ENCODE measurements at places on chromosomes 4 and X.

DNA sequence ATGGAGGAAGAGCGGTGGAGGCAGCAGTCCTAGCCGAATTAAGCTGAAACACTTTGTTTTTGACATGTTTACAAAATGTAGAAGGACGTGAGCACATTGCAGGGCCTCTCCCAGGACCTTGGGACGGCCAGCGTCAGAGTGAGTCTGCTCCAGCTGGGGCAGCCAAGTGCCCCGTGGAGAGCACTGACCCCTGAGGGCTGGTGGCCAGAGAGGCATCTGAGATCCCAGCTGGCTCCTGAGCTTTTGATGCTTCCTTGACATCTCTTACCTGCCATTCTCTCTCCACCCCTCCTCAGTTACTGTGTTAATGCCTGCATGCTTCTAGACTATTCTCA lies 24.7 kb downstream of the NAT8L start:
- no peak for DNase-seq

- DNase-seq = no peak
These were observed 1535.3 kb upstream of the PCDH10 start for GRCh38 chr4:131613824-131614216.

GRCh38 chr4:169080981-169081380 lies 70.9 kb upstream of the CBR4 start:
- no peak for DNase-seq

- DNase-seq = no peak
These were observed 1730.3 kb upstream of the TENM3 start for GRCh38 chr4:180512801-180513475.

DNA sequence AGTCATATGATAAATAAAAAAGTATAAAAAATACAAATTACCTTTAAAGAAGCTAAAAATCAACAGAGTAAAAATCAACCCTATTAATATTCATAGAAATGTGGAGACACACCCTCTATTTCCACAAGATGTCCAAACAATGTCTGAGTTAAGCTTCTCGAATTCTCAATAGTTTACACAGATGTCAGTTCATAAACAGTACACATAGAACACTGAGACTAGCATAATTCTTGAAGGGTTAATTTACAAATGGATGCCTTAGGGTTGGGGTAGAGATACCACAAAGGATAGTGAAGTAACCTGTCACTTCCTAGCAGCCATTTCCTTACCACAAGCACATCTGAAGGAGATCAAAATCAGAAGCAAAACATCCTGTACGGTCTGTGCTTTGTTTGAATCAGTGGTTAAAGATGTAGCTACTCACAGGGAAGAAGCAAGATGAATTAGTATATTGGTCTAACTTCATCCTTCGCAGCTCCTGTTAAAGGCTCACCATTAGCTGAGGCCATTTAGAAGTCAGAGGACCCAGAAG lies 2393.9 kb downstream of the ARAP2 start:
- DNase-seq = no peak

GRCh38 chr4:140157341-140157740 lies 3.4 kb upstream of the MAML3 start:
- no peak for DNase-seq

DNA sequence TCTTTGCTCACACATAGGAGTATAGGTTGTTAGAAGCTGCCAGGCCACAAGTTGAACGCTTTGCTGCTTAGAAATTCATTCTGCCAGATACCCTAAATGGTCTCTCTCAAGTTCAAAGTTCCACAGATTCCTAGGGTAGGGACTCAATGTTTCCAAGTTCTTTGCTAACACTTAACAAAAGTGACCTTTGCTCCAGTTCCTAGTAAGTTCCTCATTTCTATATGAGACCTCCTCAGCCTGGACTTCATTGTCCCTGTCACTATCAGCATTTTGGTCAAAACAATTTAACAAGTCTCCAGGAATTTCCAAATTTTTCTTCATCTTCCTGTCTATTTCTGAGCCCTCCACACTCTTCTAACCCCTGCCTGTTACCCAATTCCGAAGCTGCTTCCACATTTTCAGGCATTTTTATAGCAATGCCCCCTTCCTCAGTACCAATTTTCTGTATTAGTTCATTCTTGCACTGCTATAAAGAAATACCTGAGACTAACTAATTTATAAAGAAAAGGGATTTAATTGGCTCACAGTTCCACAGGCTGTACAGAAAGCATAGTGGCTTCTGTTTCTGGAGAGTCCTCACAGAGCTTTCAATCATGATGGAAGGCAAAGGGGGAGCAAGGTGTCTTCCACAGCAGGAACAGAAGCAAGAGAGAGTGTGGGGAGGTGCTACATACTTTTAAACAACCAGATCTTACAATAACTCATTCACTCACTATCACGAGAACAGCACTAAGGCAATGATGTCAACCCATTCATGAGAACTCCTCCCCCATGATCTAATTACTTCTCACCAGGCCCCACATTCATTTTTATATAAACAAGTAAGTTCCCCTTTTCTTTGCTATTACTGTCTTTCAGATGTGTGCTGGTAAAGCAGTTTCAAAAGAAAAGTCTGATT lies 11.5 kb upstream of the TLR1 start:
- DNase-seq = no peak

DNA sequence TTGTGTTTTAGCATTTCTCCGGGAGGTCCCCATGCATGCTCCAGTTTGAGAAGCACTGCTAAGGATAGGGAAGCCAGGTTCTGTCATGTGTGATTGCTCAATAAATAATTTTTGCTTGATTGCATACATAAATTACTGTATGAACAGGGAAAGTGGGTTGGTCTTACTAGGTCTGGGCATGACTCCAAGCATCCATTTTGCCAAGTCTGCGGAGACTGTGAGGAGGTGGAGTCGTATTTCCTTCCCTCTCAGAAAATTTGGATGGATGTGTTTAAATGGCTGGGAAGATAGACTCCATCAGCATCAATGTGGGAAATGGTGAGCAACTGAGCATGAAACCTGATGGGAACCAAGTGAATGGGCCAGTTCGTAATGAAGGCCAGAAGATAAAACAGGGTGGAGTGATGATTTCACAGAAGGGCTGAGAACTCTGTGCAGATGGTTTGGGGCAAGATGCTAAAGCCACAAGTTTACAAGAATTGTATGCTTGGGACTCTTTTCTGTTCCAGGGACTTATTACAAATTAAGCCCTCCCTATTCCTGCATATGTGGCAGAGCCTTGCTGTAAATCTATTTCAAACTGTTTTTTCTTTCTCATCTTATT lies 84.1 kb downstream of the NHS start:
- no peak for DNase-seq

GRCh38 chrX:103513476-103514108 lies 5.7 kb downstream of the RAB40A start:
- DNase-seq = no peak

DNA sequence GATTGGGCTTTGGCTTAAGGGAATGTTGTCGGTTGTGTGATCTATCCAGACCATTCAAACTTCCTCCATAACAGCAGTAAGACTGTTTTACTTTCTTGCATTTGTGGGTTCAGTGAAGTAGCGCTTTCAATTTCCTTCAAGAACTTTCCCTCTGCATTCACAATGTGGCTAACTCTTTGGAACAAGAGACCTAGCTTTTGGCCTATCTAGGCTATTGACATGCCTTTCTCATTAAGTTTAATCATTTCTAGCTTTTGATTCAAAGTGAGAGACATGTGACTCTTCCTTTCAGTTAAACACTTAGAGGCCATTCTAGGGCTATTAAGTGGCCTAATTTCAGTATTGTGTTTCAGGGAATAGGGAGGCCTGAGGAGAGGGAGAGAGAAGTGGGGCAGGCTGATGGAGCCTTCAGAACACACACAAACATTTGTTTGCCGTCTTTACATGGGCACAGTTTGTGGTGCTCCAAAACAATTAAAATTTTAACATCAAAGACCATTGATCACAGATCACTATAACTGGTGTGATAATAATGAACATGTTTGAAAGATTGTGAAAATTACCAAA lies 34.1 kb downstream of the ADH5 start:
- no peak for DNase-seq

DNA sequence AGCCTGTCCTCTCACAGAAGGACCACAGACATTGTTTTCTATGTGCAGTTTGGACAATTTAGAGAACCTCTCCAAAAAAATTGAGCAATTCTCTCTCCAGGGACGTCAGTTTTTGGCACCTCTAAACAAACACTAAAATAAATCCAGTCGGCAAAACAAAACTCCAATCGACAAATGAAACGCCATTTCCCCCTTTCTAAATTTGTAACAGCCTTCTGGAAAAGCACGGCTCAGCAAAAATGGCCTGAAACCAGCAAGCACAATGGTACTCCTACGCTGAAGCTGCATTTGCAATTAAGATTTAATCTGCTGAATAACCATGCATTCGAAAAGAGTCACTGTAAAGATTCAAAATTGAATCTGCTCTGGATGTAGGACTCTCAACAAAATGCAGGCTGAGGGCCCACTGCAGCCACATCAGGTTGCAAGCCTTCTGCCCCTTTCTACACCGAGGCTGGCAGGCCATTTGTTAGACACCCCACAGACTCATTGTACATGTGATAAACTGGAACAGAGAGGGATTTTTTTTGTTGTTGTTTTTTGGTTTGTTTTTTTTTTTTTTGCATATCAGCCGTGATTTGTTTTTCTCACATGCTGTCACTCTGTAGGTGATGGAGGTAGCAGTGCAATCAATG lies 79.9 kb upstream of the MAP3K15 start:
- DNase-seq = no peak

- no peak for DNase-seq
These were observed 518.0 kb downstream of the RPA4 start for GRCh38 chrX:97401586-97402136.

DNA sequence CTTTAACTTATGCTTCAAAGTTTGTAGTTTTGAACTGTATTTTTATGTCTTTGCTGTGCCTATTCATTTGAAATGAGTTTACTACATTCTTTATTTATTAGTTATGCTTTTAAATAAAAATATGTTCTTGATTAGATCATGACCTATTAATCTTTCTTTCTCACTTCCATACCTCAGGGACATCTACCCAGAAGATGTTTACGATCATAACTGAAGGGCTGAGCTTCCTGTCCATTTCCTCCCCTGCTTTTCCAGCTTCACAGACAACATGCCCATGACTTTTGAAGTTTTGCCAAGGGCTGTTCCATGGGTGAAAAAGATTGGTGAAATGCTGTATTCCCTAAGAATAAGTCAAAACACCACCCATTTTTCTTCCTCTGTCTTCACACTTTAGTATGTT lies 99.7 kb upstream of the DDIT4L start:
- DNase-seq = no peak

- no peak for DNase-seq
These were observed 21.8 kb downstream of the CMC4 start for GRCh38 chrX:155048977-155049619.

DNA sequence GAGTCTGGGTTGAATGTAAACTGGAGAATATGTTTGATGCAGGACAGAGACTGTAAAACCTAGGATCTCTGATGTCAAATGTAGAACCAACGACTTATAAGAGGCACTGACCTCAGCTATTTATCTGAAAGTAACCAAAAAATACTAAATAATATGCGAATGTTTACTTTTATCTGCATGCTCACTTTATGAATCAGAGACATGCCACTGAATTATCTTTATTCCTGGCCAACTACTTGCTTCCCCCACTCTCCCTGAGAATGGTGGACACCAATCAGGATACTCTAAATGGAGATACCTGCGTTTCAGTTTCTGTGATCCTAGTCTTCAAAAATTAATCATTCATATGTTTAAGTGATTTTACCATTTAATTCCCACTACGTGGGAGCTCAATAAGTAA lies 1038.4 kb upstream of the PABPC4L start:
- DNase-seq = no peak

GRCh38 chr4:8227201-8227770 lies 28.2 kb downstream of the SH3TC1 start:
- DNase-seq = no peak

DNA sequence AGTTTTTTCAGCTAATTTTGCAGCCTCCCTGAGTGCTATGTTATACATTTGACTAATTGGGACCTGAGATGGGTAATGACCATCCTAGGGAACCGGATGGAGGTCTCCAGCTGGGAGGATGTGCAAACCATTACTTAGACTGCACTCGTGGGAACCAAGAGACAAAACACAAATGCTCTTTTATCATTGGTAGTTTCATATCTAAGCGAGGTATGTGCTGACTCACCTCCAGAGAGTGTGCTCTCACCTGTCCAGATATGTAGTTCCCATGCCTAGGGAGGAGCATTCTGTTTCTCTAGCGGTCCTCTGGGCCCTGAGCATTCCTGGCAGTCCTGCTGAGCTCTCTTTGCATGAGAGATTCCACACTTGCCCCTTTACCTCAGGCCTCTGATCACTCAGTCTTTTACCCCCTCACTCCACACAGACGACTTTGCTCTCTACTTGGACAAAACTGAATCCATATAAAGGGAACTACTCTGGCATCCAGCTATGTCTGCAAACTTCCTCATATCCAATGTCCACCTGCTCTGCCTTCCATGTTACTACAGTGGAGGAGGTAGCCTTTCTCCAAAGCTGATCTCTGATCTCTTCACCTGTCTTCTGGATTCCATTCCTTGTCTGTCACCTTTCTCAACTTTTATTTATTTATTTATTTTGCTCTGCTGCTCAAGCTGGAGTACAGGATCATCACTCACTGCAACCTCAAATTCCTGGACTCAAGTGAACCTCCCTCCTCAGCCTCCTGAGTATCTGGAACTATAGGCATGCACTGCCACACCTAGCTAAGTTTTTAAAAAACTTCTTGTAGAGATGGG lies 88.4 kb downstream of the LRP2BP start:
- DNase-seq = no peak

DNA sequence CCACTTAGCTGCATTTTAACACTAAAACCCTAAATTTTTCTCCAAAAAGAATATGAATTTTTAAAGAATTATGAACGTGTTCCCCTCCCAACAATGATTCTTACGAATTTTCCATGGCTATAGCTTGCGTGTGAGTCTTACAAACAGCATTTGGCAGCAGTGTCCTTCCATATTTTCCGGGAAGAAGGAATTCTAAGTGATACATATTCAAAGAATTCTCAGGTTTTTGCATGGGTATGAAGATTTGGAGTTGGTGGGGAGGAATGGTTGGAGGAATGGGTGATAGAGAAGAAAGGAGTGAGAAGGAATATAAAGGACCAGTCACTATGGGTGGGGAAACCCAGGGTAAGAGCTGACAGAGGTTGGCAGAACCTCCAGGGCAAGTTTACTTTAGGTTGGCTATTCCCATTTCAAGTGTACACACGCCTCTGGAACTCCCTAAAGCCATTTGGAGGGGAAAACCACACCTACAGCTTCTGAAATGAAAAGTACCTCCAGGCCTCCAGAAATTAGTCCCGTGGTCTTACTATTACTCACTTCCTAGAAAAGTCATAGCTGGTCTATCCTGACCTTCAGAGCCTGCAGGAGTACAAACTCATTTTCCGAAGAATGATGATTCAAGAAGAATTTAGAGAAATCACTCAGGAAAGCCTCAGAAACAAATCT lies 420.8 kb upstream of the DIPK2B start:
- DNase-seq = no peak

GRCh38 chr4:85116008-85116407 lies 149.5 kb upstream of the WDFY3 start:
- no peak for DNase-seq
